Hematopoietic multipotent progenitor cell treated with erythropoietin and hydrocortisone succinate and interleukin-3 and kit ligand, for 15 days (in vitro differentiated cells): ENCODE measurements at places on chromosomes 3 and 15.

DNA sequence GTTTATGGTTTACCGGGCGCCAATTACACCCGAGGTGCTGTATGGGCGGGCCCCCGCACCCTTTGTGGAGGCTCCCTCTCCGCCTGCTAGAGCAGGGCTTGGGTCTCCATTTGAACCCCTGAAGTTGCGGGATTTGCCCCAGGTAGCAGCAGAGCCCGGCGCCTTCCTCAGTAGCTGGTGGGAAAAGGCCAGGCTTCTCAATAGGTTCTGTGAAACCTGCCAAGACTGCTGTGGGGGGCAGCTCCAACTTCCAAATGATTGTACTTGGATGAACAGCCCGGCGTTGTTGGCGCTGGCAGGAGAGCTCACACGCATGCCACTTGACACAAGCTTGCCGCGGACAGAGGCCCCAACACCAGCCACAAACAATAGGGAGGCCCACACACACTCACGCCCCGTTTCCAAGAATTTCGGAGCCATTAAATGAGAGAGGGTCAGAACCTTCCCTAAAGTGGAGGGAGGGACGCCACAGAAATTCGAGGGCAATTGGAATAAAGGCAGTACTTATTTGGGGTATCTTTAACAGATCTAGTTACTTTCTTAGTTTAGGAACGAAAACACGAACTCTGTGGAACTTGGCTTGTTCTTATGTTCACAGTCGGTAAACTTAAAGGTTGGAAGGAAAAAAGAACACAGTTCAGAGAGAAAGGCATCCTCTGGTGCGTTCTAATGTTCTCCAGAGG, 1.4 kb downstream of the EPHB3 start:
- DNase-seq, result no peak

DNA sequence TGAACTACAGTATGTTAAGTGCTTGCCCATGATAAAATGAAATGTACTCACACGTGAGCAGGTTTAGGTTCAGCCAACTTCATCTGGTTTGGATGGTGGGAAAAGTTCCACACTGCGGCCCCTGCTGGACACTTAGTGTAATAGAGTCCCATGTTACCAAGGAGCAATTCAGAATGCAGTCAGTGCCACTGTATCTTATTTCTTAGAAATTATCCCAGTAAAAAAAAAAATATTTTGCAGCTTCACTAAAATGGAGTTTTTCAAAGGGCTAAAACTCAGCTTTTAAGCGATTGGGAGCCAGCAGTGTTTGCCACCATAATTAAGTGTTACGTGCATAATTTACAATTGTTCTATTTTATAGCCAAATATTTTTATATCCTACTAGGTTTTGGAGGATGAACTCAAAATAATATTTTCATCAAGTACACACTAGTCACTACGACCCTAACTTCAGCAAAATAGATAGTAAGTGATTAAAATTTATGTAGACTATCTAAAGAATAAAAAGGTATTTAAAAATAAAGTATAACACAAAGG, 371.7 kb upstream of the GBE1 start:
- peak; percentile 23 for DNase-seq

DNA sequence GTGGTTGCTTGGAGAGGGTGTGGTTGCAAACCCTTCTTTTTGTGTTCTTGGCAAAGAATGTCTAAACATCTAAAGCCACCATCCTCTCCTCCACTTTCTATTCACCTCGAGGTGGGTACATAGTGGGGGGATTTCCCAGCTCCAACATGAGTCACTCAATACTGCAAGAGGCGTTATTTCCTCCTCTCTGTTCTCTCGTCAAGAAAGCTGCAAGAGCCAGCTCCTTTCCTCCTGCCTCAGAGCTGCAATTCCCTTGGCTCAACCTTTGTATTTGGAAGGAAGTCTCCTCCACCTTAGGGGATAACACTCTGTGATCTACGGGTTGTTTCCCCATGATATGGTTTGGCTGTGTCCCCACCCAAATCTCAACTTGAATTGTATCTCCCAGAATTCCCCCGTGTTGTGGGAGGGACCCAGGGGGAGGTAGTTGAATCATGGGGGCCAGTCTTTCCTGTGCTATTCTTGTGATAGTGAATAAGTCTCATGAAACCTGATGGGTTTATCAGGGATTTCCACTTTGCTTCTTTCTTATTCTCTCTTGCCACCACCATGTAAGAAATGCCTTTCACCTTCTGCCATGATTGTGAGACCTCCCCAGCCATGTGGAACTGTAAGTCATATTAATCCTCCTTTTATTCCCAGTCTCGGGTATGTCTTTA, 138.4 kb downstream of the PLCL2 start:
- DNase-seq, result no peak

DNA sequence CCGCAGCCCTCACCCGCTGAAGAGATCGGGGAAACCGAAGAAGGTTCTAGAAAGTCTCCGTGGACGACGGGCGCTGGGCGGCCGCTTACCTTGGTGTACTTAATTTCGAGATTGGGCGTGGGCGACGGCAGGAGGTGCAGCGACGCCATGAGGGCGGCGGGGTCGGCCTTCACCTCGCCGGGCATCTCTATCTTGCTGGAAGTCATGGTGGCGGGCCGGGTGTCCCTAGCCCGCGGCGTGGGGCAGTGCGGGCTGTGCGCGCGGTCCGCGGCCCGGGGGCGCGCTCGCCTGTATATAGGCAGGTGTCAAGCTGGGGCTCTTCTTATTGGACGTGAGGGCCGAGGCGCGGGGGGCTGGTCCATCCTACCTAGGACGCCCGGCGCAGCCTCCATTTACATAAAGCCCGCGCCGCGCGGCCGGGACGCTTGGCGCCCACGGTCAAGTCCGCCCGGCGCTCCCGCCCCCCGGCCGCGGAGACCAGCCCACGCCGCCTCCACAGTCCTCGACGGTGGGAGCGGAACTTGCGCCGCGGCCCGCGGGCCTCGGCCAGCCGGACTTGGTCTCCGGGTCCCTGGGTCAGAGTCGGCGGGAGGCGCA, at the start of gene ALDH1A2:
Gene ALDH1A2, minus strand, starts transcription at position 267 of the 597 bp plus-strand sequence. Its CDS starts 61 bp downstream, at position 206.
- DNase-seq, result no peak

DNA sequence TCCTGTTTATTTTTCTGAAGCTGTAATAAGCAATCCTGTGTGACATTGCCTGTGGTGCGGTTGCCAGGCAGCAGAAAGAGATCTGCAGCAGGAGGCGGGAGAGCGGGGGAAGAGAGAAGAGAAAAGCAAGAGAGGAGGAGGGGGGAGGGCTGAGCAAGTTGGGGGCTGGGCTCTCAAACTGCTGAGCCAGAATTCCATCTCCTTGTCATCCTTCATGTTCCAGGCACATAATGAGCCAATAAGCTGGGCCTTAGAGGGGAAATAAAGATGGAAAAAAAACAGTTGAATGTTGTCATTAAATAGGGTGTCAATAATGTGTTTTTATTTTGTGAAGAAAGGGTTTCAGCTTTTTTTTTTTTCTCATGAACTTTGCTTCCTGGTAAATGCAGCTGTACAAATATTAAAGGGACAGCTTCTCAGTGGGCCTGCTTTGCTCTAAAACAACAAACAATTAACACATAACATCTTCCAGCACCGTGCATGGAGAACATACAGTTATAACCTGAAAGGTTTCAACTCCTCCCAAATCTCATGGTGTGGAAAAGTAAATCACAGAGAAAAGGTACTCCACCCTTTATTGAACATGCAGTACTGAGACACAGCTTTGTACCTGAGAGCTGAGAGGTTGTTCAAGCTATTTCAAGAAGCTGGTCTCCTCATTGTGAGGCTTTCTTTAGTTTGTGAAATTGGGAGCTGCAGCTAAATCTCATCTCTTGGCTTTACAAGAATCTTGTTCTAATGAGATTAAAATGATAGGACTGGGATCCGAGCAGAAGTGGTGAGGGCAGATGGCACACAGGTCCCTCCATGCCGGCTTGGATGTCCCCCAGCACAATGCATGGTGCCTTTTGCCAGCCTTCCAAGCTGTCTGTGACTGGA, 451.1 kb upstream of the KCNMB2 start:
- DNase-seq, result no peak

DNA sequence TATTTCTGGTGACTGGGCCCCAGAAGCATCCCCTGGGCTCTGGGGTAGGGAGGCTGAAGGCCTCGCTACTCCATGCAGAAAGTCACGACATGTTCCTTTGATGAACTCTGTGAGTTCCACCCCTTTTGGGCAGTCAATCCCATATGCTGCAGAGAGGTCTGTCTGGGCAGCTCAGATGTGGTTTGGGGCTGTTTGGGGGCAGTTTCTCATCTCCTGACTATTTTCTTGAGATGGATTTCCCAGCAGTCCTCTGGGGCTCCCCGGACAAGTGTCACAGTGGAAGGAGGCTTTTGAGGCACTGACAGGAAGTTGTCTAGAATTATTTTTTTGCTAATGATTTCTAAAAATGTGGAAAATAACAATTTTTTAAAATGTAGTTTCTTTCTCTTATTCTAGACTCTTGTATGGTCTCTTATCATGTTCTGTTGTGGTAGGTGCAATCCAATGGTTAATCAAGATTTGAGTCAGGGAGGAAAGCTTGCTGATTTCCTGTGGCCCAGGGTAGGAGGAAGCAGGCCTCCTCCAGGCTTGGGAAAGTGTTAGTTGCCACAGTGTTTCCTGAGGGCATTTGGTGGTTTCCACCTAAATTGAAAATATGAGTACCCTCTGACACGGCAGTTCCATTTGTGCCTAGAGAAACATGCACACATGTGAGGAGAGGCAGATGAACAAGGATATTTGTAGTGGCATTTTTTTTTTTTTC, 19.9 kb upstream of the TATDN2 start:
- DNase-seq, result no peak

GRCh38 chr3:44680921-44681455, 31.5 kb upstream of the ZNF502 start:
- no peak for DNase-seq

DNA sequence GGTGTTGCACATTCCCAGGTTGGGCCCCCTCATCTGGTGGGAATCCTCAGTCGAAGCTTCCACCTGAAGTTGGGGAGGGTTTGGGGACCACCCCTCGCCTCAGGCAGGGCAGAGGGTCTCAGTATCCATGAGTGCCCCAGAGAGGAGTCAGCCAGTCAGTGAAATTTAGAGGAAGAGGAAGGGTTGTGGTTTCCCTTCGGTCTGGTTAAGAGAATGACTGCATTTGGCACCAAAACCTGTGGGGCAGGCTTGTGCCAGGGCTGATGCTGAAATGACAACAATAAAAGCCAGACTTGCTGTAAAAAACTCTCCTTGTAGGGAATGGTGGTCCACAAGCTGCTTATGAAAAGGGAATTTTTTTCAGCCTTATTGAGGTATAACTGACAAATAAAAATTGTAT, 22.6 kb downstream of the LMCD1 start:
- no peak for DNase-seq

- DNase-seq, result no peak
Observed at GRCh38 chr3:117893001-117893400, 1141.6 kb downstream of the IGSF11 start.

- peak; percentile 52 for DNase-seq
Observed at GRCh38 chr15:75727851-75728715, 15.4 kb upstream of the CSPG4 start.

- no peak for DNase-seq
Observed at GRCh38 chr3:173096140-173096539, 44.9 kb downstream of the SPATA16 start.

DNA sequence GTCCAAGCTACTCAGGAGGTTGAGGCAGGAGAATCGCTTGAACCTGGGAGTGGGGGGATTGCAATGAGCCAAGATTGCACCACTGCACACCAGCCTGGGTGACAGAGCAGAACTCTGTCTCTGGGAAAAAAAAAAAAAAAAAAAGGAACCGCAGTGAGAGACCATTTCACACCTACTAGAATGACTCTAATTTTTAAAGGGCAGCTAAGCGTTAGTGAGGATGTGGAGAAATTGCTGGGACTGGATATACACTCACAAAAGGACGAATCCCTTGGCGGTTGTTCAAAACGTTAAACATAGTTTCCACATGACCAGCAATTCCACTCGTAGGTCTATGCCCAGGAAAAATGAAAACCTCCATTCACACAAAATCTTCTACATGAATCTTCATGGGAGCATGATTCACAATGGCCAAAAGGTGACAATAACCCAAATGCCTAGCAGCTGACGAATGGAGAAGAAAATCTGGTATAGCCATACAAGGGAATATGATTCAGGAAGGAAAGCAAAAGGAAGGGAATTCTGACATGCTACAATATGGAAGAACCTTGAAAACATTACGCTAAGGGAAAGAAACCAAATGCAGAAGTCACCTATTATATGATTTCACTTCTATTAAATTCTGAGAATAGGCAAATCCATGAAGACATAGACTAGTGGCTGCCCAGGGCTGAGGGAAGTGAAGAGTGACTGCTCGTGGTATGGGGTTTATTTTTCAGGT, 127.0 kb downstream of the CHSY1 start:
- no peak for DNase-seq

- no peak for DNase-seq
Observed at GRCh38 chr3:134392336-134392983, 18.2 kb upstream of the AMOTL2 start.

DNA sequence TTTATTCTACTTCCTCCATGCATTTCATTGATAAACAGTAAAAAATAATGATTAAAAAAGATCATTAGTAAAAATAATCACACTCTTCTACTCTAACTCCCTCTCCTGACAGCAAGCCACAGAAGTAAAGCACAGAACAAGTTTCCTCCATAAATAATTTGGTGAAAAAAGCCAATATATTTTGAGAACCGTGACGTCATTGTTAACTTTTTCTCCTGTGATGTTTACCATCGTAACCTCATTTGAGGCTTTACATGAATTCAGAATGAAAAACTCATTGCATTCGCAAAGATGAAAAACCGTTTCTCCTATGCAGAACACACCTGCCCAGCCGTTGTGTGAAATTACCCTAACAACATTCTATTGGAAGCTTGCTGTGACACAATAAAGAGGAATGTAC, 120.7 kb downstream of the NSUN3 start:
- no peak for DNase-seq

DNA sequence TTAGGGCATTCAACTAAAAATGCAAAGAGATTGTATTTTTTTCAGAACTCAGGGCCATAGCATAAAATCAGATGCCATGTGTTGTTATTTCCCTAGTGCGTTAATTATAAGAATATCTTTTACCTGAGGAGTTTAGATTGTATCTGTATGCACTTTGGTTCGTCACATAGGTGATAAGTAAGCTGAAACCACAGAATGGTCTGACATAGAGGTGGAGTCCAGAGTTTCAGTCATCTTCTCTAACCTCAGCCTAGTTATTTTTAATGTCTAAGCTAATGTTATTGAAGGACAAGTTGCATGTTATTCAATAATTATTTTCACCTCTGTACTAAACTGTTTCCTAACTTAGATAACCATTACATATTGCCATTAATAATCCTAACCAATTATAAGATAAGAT, 27.1 kb upstream of the CNTN4 start:
- DNase-seq, result no peak
